OCI-LY7 (cell line): ENCODE measurements at places on chromosomes 3 and 15. TPM values are rescaled to one million over a fixed set of nuclear protein-coding genes. Genes with fewer than 3 reads are reported as not detected.
A peak's percentile ranks its signal among the peaks of the same experiment; 100 is the strongest.

GRCh38 chr3:67009716-67010115, 11.6 kb downstream of the KBTBD8 start:
- DNase-seq, result no peak

GRCh38 chr3:70546679-70547078, 234.2 kb upstream of the MDFIC2 start:
- DNase-seq, result no peak

- DNase-seq, result peak; percentile 22
These were observed 44.0 kb downstream of the ZBTB38 start for GRCh38 chr3:141412087-141412935.

DNA sequence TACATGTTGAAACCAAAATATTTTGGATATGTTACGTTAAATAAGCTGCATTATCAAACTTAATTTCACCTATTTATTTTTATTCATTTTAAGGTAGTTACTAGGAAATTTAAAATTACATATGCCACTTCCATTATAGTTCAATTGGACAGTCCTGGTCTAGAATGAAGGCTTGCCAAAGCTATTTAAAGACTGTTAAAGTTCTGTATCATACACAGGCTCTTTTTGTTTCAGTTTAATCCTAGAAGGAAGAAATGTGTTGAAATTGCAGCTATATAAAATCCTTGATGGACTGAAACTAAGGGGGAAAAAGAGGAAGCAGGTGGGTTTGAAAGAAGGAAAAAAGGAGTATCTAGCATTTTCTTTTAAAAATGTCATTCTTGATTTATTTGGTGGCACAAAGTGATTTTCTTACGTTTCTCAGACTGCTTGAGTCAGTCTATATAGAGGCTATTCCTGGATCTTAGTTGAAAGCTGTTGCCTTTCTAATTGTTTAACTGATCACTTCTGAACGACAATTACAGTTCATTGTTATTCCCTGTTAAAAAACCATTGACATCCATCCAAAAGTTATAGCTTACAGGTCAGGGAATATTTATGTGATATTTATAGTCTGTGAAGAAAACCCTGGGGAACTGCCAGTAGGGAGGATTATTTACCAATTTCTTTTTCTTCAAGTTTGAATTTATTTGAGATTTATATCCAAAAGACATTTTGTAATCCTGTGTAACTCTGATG, 195.0 kb downstream of the RORA start:
- no peak for DNase-seq

- no peak for DNase-seq
These were observed 307.8 kb upstream of the ARRDC4 start for GRCh38 chr15:97652700-97653167.

DNA sequence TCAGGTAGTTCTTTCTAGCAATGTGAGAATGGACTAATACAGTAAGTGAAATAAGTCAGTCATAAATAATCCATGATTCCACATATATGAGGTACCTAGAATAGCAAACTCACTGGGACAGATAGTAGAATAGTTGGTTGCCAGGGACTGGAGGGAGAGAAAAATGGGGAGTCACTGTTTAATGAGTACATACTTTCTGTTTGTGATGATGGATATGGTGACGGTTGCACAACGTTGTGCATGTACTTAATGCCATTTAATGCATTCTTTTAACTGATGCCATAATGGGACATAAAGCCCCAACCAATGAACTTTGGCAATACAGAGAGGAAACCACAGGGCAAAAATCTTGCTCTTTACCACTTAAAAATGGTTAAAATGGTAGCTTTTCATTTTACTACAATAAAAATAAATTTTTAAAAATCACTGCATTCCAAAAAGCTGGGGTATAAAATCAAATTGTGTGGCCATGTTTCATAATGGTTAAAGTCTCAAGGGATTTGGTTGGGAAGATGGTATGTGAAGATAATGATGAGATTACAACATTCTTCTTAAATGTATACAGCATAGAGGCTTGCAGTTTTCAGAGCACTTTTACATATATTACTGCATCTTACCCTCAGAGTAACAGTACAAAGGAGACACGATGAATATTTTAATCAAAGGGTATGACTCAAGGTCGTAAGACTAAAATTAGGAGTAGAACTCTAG, 45.2 kb downstream of the ADAM10 start:
- DNase-seq, result no peak

DNA sequence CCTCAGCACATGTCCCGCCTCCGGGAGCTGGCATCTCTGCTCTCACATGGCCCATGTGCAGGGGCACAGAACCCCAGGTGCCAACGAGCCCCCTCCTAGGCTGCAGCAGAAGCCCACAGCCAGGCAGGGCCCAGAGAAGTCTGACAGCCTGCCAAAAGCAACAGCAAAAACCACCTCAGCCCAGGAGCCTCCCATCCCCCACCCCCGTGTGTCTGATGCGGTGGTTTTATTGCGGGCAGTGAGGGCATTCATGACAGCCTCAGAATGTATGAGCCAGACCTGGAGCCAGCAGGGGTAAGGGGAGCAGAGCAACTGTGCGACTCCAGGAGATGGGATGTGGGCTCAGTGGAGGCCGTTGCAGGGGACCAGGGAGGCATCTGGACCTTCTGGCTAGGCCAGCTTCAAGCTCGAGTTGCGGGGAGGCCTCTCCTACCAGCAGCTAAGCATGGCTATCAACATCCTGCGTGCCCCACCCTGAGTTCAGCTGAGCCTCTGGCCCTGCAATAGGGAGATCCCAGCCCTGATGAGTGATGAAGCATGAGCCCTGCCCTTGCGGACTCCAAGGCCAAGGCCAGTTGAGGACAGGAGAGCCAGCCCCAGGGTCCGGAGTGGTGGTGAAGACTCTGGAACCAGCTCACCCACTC, 52.5 kb downstream of the CYP11A1 start:
- no peak for DNase-seq

DNA sequence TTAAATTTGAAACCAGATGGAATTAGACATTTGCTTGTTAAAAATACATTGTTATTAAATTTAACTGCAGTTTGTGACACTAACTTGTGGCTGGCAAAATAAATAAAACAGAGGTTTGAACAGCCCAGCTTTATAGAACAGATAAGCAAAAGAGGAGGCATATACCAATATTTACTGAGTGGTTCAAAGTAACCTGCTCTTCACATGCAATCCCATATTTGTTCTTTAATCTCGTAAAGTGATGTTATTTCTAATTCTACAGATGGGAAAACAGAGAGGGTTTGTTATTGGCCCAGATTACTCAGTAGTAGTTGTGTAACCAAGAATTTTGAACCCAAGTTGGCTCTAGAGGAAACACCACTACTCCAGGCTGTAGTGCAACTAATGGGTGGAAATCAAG, 37.6 kb downstream of the WNT5A start:
- no peak for DNase-seq

DNA sequence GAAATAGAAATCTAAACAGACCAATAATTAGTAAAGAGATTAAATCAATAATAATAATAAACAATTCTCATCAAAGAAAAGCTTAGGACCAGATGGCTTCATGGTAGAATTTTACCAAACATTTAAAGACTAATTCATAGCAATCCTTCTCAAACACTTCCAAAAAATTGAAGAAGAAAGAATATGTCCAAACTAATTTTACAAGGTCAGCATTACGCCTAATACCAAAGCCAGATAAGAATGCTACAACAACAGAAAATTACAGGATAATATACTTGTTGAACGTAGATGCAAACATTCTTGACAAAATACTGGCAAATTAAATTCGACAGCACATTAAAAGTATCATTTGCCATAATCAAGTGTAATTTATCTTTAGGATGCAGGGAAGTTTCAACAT, 36.1 kb upstream of the CADM2 start:
- no peak for DNase-seq

GRCh38 chr15:85789496-85789875, 5.2 kb downstream of the KLHL25 start:
- DNase-seq, result no peak

- DNase-seq, result no peak
These were observed 56.4 kb upstream of the TLE3 start for GRCh38 chr15:70153921-70154717.

DNA sequence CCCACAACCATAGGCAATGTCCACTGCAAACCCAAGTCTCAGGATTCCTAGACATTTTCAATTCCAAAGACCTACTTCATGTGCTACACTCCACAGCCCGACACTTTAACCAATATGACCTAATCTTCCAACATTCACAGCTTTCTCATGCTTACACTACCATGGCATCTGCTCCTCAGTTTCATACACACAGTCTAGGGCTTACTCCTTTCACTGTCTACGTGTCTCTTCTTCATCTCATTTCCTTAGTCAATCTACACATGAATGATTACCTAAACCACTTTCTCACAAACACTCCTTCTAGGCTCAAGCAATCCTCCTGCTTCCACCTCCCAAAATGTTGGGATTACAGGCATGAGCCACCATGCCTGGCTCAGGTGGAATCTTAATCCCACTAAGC, 106.3 kb downstream of the STAG1 start:
- DNase-seq, result no peak

DNA sequence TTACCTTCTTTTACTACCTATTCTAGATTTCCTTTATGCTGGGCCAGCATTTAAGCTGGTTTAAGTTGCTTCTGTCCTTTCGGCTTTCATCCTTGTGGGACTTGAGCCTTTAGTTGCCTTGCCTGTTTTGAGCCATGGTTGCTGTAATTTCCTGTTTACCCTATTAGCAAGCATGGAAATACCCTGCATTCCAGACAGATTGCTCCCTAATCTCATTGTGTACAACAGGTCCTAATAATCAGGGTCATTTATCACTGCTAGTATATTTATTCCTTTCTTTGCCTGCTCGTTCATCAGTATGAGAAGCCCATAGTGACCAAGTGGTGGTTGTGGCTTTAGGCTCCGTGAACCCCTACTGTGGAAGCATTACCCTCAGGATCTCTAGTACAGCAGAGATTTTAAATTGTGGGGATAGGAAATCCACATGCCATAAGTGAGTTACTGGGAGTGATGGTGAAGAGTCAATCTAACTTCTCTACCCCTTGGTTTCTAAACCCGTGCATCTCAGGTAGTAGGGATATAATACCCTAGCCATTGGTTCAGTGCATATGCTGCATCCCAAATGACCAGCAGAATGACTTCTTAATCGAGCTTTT, 31.9 kb downstream of the NCK1 start:
- DNase-seq, result no peak

Gene SPESP1
- total RNA-seq, result not detected in 2 replicates

Gene NEO1
- 3.0 and 3.7 TPM in 2 replicates for total RNA-seq

Gene TRPM1
- not detected in 2 replicates for total RNA-seq

Gene BNC1
- total RNA-seq, result not detected in 2 replicates

Gene CCR8
- not detected in 2 replicates for total RNA-seq

Gene HTR3E
- not detected in 2 replicates for total RNA-seq

Gene KLHL24
- total RNA-seq, result 34.0 and 53.0 TPM in 2 replicates

Gene C3orf85
- not detected in 2 replicates for total RNA-seq
